GM12865 (cell line): ENCODE measurements at places on chromosomes 2 and 18.

DNA sequence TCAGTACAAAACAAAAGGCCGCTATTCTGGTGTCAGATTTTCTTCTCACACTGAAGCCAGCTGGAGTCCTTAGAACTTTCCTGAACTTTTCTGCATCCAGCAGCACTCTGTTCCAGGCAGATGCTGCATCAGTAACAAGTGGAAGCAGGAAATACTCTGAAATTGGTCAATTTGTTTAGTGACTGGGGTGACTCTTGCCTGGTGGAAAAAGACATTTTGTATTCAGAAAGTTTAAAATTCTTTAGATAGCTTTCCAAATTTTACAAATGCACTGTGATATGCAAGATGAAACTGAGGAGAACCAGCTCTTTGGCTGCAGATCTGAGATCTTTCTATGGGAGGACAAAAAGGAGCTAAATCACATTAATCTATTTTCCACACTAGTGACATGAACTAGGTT lies 385.7 kb downstream of the NRXN1 start:
- no peak for DNase-seq

GRCh38 chr2:229273723-229274338 lies 2.7 kb upstream of the PID1 start:
- peak; percentile 45 for DNase-seq

- DNase-seq: no peak
Observed at GRCh38 chr2:28232295-28232694, 160.4 kb upstream of the FOSL2 start.

- no peak for DNase-seq
Observed at GRCh38 chr2:109237792-109238191, 108.8 kb downstream of the SH3RF3 start.
